ENCODE measurements at places on chromosomes 2 and 18.

GRCh38 chr2:119630121-119630520 lies 48.9 kb upstream of the TMEM177 start:
- no peak for DNase-seq

DNA sequence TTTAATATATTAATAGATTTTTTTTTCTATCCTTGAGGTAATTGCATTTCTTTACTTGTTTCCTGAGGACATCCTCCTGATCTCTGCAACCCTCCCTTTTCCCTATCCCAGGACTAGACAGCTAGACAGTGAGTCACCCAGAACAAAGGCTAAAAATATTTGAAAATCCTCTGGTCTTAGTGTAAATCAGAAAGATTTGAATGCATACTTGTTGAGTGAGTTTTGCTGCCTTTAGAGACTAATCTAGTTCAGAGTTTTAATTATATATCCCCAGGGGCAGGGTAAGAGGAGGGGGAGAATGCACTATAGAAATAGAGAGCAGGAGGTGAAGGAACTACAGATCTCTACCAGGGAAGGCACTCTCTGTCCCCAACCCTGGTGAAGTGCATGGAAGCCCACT lies 202.3 kb upstream of the TCF4 start:
- DNase-seq: peak; percentile 82

GRCh38 chr2:237171396-237171795 lies 85.7 kb downstream of the COPS8 start:
- peak; percentile 87 for DNase-seq

- DNase-seq: peak; percentile 44
Measured at GRCh38 chr2:187917535-187917934, 363.3 kb upstream of the TFPI start.

GRCh38 chr2:192017844-192018243 lies 171.0 kb upstream of the CAVIN2 start:
- DNase-seq: no peak

DNA sequence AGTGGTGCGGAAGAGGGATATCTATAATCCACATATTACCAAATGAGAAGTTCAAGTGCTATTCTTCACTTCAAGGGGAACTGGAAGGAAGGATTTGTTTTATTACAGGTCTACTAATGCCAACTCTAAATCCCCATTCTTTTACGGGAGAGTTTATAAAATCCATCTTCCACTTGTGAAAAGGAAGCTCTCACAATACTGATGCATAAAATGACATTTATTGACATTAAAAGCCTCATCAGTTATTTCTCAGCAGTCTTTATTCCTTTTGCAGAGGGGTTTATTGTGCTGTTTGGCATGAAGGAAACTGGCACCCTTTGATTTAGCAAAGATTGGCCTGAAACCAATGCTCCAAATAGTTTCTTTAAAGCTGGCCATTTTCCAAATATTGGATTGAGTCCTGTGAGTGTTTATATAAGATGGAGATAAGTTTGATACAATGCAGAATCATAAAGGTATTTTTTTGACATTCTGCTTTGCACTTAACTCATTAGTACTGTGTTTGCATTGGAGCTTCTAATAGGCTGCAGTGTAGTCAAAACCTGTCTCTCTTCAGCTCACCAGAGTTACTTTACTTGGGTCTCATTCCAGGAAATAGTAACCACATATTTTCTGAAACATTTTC lies 26.6 kb downstream of the LRP1B start:
- DNase-seq: no peak

All from brain microvascular endothelial cell (primary cell).